ENCODE measurements at places on chromosomes 6 and 20.
A peak's percentile ranks its signal among the peaks of the same experiment; 100 is the strongest.

GRCh38 chr6:13990796-13991195, 66.0 kb downstream of the RNF182 start:
- DNase-seq = no peak

GRCh38 chr20:52275181-52275691, 83.7 kb upstream of the ZFP64 start:
- DNase-seq = no peak

- no peak for DNase-seq
Measured at GRCh38 chr6:112235956-112236355, 18.4 kb downstream of the LAMA4 start.

- DNase-seq = no peak
Measured at GRCh38 chr6:15842727-15843117, 179.9 kb upstream of the DTNBP1 start.

DNA sequence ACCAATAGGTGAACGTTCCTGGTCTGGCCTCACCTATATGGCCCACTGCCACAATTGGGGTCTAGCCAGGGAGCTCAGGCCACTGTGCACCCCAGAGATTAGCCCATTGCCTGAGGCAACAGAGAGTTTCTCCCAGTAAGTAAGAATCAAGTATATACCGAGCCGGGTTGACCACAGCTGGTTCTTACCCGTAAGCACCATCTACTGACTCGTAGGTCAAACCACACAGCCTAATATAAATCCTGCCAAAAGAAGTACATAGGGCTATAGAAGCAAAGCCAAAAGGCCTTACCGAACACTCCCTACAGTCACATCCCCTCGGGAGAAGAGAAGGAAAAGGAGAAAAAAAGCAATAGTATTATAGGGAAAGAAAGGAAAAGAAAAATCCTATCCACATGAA, 463.6 kb upstream of the GJE1 start:
- no peak for DNase-seq

- no peak for DNase-seq
Measured at GRCh38 chr6:136921381-136921935, 643 bp upstream of the SLC35D3 start.

DNA sequence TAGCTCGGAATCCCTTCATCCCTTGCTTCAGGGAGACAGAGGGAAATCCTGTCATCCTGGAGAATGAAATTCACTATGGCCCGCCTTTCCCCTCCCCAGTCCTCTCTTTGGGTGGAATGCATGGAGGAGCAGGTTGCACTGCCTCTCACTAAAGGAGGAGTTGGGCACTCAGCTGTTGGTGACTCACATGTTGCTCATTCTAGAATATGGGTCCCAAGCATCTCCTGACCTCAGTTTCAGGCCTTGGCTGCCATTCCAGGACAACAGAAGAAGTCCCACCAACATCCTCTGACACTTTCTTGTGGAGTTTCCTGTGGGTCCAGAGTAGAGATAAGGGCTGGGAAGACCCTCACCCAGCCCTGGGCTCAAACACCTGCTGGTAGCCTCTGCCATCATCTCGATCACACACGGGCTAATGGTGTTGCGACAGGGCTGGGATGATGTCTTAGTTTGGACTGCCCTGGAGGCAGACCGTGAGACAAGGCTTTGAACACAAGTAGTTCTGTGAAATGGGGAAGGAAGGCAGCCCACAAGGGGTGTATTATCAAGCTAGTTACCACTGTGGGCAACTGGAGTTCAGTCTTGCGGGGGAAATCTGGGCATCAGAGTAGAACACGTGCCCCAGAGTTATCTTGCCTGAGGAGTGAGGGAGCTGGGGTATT, 52.4 kb upstream of the RNF24 start:
- DNase-seq = no peak

DNA sequence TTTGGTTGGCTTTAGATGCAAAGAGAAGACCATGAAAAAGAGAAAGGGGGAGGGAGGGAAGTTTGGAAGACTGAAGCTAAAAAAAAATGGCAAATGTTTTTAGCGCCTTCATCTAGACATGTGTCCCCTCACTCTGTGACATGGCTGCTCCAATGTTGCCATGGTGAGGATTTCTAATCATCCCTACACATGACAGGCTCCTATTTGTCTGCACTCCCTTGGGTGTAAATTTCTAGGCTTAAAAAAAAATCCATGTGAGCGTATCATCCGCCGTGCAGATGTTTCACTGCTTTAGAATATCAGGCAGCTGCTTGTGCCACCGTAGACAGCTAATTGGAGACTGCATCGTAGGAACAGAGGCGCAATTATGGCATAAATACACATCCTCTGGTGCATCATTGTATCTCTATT, 761.1 kb upstream of the MMS22L start:
- no peak for DNase-seq

DNA sequence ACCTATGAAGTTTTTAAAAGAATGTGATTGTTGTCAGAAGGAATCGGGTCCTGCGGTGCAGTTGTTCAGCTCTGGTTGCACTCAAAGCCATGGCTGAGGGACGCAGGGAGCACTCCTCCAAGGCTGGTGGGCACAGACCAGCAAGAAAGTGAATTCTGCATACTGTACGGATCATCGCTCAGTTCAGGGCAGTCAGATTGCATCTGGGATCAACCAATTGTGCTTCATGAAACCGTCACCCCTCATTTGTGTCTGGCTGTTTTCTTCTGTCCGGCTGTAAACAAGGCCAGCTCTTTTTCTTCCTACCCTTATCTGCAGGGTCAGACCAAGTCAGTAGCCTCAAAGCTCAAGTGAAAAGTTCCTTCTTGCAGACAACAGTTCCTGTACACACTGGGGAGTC, 478.3 kb downstream of the TFAP2A start:
- no peak for DNase-seq

DNA sequence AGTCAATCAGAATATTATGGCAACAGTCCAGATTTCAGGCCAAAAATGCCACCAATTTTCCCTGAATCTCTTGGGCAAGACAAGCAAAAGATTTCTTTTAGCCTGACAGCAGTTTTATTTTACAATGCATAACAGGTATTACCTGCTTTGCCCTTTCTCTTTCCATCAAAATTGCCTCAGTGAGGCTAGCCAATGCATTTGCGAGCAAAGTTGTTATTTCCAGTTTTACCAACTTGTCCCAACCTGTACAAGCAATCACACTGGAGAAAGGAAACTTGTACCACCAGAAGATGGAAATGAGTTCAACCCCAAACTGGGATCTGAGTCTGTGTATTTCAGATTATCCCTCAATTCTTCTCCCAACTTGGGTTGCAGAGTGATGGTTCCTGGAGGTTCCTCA, 279.9 kb upstream of the CDYL start:
- DNase-seq = no peak

- no peak for DNase-seq
Measured at GRCh38 chr6:136114661-136115060, 135.4 kb downstream of the MTFR2 start.

DNA sequence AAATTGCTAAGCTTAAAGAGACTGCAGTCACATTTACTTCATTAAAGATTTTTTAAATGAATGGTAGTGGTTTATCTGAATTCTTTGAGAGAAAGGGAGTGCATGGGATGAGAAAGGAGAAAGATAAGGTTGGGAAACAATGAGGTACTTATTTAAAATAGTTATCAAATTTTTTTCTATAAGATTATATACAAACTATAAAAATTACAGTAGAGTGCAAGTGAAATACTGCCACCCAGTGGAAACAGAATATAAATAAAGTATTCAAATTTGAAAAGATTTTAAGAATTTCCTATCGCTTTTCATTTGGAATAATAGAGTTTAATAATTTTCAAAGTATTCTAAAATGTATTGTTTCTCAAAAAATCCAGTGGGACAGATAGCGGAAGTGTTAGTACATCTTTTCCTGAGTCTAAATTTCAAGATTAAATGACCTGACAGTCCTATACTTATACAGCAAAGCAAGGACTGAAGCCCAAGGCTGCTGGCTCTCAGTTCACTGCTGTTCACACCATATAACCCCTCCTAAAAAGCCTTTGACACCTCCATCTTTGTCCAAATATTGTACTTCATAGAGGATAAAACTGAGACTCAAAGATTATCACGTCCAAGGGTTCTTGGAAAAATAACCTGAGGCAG, 31.1 kb downstream of the EPM2A start:
- peak; percentile 23 for DNase-seq

DNA sequence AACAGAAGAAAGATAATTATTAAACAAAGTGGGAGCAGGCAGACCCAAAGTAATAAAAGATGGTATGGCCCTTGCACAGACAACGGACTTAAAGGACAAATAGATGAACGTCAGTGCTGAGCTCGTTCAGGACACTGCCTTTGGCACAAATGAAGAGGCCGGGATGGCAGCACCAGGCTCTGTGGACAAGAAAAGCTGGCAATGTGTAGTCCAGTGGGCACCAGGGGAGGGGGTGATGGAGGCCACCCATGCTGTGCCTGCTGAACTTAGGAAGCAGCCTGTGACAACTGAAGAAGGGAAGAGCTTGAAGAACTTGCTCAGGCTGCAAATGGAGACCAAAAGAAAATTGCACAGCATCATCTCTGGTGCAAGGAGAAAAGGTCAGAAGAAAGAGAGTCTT, 131.0 kb downstream of the ANKRD60 start:
- DNase-seq = no peak

DNA sequence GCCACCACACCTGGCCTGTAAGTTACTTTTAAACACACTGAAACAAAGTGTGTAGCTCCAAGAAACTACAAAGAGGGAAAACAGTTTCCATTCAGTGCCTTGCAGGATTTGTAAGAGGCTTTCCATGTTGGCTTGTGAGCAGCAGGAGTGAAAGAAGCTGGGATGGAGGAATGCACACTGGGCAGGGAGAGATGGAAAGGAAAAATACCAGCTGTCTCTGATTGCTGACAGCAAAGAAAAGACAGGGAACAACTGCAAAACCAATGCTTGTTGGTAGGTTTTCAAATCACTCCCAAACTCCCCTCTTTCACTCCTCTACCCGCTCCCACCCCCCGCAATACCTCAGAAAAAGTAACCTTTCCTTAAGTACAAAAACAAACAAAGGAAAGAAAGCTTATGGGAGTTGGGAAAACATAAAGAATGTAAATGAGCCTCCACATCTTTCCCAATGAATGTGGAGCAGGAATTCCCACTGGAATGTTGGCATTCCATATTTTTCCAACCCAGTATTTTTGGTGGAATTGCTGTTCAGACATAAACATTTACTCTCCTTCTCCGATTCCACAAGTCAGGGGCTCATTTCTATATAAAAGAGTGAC, 166.1 kb downstream of the THBS2 start:
- DNase-seq = no peak

All from hematopoietic multipotent progenitor cell treated with erythropoietin and hydrocortisone succinate and interleukin-3 and kit ligand, for 17 days (in vitro differentiated cells).